ENCODE measurements at places on chromosomes 12 and 14. TPM values are rescaled to one million over a fixed set of nuclear protein-coding genes. Genes with fewer than 3 reads are reported as not detected.

GRCh38 chr12:93451423-93452158 is 9.8 kb upstream of the UBE2N start:
- no peaks in the 10 kb centered on the region for H3K27me3 ChIP-seq
- no peaks in the 10 kb centered on the region for H3K36me3 ChIP-seq
- no peak for DNase-seq
- H3K27ac ChIP-seq = no peak overlapping the region
- no peak overlapping the region for H3K4me3 ChIP-seq
- no peaks in the 10 kb centered on the region for H3K4me1 ChIP-seq

GRCh38 chr12:93425736-93426411 is 15.9 kb downstream of the UBE2N start:
- H3K36me3 ChIP-seq = no peaks in the 10 kb centered on the region
- peaks cover 69% of the 10 kb centered on the region for H3K4me1 ChIP-seq
- DNase-seq = no peak
- no peaks in the 10 kb centered on the region for H3K27me3 ChIP-seq
- no peak overlapping the region for H3K4me3 ChIP-seq

- no peaks in the 10 kb centered on the region for H3K36me3 ChIP-seq
- no peak overlapping the region for H3K4me3 ChIP-seq
- peak overlapping the region; percentile 13 for H3K27ac ChIP-seq
- no peak for DNase-seq
Measured at GRCh38 chr14:93073910-93074769, 41.6 kb downstream of the ITPK1 start.

GRCh38 chr12:47378907-47379306 is 299.1 kb upstream of the AMIGO2 start:
- H3K36me3 ChIP-seq = no peaks in the 10 kb centered on the region
- H3K4me1 ChIP-seq = peaks cover 29% of the 10 kb centered on the region
- H3K27ac ChIP-seq = no peak overlapping the region
- H3K4me3 ChIP-seq = no peak overlapping the region
- no peak for DNase-seq

GRCh38 chr14:94424371-94424770 is 28.2 kb downstream of the SERPINA11 start:
- no peak for DNase-seq
- peaks cover 9% of the 10 kb centered on the region for H3K4me1 ChIP-seq
- H3K4me3 ChIP-seq = no peak overlapping the region
- no peak overlapping the region for H3K27ac ChIP-seq
- H3K27me3 ChIP-seq = peaks cover 21% of the 10 kb centered on the region
- no peaks in the 10 kb centered on the region for H3K36me3 ChIP-seq

GRCh38 chr12:64029013-64029857 is 184.7 kb downstream of the SRGAP1 start:
- DNase-seq = no peak
- H3K4me1 ChIP-seq = peaks cover 18% of the 10 kb centered on the region
- H3K4me3 ChIP-seq = no peak overlapping the region
- H3K36me3 ChIP-seq = peaks cover 5% of the 10 kb centered on the region
- no peaks in the 10 kb centered on the region for H3K27me3 ChIP-seq

DNA sequence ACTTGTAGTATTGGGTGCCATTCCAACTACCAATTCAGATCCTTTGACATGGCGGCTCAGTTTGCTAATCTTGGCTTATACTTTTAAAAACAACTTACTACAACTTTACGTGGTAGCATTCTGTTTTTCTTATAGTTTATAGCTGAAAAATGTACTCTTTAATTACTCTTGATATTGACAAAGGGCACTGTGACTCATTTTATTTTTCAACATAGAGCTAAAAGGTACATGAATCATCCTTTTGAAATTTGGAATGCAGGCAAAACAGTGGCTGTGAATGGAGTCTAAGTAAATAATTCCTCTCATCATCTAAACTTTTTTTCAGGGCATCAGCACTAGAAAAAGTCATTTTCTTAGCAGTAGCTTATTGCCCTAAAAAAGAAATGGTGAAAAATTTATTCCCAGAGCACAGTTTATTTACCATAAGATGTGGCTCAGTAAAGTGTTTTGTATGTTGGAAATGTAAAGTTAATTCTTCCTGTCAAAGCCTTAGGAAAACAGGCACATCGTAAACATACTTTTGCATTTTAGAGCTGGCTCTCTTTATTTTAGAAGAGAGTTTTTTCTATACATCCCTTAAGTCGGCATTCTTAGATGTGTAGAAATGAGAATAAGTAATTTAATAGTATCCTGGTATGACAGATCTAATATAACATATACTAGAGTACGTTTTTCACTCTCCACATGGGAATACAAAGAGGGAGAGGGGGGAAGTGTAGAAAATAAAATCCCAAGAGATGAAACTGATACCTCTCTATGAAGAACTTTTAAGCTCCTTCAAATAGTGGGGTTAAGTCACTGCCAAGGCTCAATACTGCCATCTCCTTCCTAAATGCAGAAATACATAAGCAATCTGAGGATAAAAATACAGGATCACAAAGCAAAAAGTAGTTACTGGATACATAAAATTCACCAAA is 55.2 kb downstream of the SLC25A21 start:
- DNase-seq = no peak
- no peak overlapping the region for H3K4me3 ChIP-seq
- no peaks in the 10 kb centered on the region for H3K27me3 ChIP-seq
- H3K27ac ChIP-seq = no peak overlapping the region
- no peaks in the 10 kb centered on the region for H3K4me1 ChIP-seq

Gene PRIMA1
- 2.3 TPM for total RNA-seq

DNA sequence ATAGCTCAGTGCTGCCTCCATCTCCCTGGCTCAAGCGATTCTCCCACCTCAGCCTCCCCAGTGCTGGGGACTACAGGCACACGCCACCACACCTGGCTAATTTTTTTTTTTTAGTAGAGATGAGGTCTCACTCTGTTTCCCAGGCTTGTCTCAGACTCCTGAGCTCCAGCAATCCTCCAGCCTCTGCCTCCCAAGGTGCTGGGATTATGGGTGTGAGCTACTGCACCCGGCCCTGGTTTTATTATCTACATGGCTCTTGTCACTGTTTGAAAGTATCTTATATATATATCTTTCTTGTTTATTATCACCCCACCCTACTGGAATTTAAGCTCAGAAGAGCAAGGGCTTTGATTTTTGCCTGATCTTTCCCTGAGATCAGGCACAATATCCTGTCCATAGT is 7.6 kb upstream of the TMED10 start:
- no peak overlapping the region for H3K4me3 ChIP-seq
- no peak for DNase-seq
- no peak overlapping the region for H3K27ac ChIP-seq
- no peaks in the 10 kb centered on the region for H3K27me3 ChIP-seq
- no peaks in the 10 kb centered on the region for H3K36me3 ChIP-seq
